HuH-7 (cell line): ENCODE measurements at places on chromosomes 6 and 20.

GRCh38 chr20:16058268-16058667 is 515.0 kb downstream of the KIF16B start:
- DNase-seq: no peak

DNA sequence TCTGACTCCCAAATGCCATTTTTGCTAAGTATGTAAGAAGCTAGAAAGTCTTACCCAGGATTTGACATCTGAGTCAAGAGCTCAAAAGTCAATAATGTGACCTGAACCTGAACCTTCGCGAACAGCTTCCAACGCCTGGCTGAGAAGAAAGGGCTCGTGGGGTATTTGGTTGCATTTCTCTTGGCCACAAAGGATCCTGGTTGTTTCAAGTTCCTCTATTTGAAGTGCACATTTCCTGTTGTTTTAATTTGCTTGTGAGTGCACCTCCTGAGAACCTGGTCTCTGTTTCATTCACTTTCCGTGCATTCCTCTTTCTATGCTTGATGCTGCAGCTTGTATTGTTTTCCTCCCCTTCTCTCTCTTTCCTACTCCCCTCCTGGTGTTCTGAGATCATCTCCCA is 212.5 kb downstream of the FOXA2 start:
- no peak for DNase-seq

- DNase-seq: peak; percentile 5
These were observed 101.4 kb downstream of the LRRC1 start for GRCh38 chr6:53896196-53896595.

DNA sequence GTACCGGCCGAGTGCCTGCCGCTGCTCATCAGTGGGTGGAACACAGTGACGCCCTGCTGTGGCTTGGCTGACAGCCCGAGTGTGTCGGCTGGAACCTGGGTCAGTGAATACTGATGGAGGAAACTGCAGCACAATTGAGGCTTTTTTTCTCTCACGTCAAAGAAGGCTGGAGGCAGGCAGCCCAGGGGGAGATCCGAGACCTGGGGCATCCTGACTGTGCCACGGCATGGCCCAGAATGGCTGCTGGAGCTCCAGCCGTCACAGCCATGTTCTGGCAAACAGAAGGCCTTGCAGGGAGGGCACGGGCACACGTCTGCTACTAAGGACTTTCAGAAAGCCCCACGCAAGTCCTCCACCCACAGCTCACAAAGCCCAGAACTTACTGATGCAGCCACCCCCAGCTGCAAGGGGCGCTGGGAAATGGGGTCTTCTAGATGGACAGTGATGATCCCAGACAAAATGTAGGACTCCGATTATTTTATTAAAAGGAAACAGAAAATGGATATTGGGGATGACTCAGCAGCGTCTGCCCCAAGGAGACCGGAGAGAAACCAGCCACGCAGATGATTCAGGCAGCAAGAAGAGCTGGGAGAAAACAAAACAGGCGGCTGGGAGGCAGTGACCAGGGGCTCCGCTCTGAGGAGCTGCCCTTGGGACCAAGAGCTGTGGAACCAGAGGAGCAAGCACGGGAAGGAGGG is 140.0 kb downstream of the TAF4 start:
- no peak for DNase-seq

DNA sequence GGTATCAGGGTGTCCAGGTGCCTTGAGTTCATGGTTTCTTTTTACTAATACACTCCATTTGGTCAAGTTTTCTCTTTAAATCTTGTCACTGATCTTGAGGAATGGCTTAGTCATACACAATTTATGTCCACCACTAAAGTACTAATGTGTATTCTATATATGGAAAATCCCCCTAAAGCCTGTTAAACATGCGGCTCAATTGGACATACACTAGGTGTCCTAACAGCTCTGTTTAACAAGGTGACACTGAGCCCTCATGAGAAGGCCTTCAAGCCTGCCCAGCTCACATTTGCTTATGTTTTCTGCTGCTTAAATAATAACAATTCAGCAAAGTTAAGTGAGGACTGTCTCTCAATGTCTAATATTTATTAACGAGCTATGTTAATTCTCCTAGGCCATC is 31.5 kb downstream of the PDE7B start:
- no peak for DNase-seq

DNA sequence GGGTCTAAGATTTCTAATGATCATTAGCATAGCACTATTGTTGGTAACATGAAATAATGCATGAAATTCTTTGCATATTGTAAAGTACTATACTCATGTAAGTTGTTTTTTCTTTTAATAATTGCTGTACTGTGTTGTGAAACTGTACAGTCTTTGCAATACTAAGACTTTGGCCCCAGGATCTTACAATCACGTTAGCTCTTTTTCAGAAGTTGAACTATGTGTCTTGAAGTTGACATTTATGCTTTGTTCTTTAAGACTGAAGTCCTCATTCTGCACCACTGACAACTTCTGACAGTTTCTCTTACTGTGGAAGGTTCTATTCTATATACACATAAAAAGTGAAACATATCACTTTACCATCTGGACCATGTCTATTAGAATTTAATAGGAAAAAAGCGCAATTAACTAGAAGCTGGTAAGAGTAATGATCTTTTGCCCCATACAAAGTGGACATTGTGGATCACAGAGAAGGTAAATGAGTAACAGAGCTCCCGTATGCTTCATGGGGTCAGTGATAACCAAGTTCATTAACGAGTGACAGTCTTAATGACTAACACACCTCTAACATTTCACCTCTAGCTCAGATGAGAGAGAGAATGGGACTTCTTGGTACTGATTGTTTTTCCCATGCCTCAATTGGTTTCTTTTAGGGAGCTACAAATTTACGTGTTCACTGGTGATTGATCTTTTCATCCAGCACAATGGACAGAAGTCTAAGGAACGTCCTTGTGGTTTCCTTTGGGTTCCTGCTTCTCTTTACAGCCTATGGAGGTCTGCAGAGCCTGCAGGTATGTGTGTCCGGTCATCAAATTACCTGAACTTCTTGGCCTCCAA is at the start of gene UNC93A:
UNC93A (plus strand) TSS at position 530 of the 837 bp plus-strand sequence; CDS start at position 705, 175 bp downstream.
- DNase-seq: no peak

DNA sequence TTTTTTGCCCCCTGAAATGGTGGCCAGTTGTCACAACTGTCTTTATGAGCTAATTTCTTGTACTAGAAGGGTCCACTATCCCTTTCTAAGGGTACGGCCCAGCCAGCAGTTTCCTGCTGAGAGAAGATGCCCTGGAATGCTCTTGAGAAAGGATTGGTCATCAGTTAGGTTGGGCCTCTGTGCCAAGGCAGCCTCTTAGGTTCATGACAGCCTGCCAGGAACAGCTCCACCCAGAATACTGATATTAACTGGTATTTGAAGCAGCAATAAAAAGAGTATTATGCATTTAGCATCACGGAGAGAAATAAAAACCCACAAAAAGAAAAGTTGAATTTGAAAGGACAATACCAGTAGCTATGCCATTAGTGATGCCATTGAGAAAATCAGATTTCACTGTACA is 9.0 kb upstream of the HINT3 start:
- no peak for DNase-seq

DNA sequence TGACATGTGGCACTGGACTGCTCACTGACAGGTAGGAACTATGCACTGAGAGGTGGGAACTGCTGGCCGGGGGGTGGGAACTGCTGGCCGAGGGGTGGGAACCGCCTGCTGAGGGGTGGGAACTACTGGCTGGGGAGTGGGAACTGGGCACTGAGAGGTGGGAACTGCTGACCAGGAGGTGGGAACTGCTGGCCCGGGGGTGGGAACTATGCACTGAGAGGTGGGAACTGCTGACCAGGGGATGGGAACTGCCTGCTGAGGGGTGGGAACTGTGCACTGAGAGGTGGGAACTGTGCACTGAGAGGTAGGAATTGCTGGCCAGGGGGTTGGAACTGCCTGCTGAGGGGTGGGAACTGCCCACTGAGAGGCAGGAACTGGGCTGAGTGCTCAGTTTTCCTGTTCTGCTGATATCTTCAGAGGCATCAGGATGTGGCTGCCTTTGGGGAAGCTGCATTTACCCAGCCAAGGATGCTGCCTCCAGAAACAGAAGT is 90.2 kb downstream of the THBS2 start:
- no peak for DNase-seq

DNA sequence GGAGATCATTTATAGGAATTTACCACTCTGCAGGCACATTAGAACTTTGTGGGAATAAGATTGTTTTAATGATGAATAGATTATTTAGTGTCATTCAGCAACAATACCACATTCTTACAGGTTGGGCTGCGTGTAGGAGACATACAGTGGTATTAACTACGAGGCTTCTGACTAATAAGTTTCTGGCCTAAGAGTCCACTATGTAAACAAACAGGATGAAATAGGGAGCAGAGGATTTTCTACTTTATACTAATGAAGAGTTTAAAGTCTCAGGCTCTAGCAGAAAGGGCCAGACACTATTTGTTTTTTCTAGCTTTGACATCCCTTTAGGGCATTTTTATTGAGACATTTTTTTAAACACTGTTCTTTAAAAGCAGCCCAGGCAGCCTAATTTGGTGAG is 75.6 kb downstream of the SLC24A3 start:
- DNase-seq: no peak

- no peak for DNase-seq
These were observed 37.9 kb downstream of the PTPRA start for GRCh38 chr20:2911200-2911599.

GRCh38 chr6:88945415-88946008 is 17.9 kb downstream of the RNGTT start:
- DNase-seq: no peak

DNA sequence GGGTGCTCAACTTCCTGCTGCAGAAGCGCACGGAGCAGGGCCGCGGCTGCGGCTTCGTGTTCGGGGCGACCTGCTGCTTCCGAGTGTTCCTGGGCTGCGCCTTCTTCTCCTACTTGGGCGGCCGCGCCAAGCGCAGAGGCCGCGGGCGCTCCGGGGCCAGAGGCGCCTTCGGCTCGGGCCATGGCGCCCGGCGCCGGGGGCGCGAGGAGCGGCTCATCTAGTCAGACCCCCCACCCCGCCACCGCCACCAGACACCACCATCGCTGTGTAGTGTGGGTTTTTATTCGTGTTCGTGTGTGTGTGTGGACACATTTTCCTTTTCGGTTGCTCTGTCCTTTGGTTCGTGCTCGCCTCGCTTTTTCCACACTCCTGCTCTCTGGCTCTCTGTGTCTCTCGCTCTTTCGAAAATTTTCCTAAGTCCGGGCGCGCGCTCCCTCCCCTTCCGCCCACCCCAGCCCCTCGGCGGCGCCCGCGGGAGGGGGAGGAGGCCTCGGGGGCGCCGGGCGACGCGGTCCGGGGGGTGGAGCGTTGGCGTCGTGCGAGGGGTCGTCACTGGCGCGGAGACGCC is 38.1 kb downstream of the GNAS start:
- peak; percentile 91 for DNase-seq
